ENCODE measurements at places on chromosomes 7 and 10.

DNA sequence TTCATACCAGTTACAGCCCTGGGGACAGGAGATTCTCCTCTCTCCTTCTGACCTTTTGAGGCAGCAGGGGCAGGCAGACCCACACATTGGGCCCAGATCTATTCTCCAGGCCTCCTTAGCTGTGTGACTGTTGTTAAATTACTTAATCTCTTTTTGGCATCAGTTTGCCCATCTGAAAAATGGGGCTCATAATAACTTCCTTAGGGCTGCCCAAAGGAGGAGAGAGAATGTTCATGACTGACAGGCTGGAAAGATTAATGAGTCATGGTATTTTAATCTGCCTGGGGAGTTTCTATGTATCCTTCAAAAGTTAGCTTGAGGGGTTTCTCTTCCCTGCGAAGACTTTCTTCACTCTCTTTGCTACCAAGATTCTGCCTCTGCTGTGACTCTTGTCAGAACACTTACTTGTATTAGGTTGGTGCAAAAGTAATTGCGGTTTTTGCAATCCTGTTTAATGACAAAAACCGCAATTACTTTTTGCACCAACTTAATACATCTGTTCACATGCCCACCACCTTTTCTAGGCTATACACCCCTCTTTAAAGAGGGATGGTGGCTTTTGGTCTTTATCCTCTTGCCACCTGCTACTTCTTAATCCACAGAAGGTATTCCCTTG is 83.4 kb downstream of the ARID5B start:
- no peak for DNase-seq

DNA sequence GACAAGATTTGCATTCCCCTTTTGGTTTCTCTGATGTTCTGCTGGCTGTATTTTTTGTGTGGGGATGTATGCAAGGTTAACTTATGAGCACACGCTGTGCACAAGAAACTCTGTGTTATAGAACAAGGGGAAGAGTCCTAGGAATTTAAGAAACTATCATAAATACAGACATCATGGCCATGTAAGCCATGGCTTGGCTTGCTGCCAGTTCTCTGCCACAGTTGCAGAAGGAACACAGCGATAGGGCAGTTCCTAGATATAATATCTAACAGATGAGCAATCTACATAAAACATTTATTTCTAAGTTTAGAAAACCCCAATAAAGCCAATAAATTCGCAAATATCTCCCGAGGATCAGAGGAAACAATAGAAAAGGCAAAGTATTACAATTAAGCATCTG is 153.3 kb downstream of the LRRTM3 start:
- DNase-seq: peak; percentile 1

- DNase-seq: peak; percentile 44
These were observed 117.6 kb downstream of the DIP2C start for GRCh38 chr10:571688-572451.

GRCh38 chr10:30282221-30282620 is 66.9 kb downstream of the MTPAP start:
- peak; percentile 50 for DNase-seq

- no peak for DNase-seq
These were observed 14.4 kb downstream of the PKD2L1 start for GRCh38 chr10:100315615-100316014.

DNA sequence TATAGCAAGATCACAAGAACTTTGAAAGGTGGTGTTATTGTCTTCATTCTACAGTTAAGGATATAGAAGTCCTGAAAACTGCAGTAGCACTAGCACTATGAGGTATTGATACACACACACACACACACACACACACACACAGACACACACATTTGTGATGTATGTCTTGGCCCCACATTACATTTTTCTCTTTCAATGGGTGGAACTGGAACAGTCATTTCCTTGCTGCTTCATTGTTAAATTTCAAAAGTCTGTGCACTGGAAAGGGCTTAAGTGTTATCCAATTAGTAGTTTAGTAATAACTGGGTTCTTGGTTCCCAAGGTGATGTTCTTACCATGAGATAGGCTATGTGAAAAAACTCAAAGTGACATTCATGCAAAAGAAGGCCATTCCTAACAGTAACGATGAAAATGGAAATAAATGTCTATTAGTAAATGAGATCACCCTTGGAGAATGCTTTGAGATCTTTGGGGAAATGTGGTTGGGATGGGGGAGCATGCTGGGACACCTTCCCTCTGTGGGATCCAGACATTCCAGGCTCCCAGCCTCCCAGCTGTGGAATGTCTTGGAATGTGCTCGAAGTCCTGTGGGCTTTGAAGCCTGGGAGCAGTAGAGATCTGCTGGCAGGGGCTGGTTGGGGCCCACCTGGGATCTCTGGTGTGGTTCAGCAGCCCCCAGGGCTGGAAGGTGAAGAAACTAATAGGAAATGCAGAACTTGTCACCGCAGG is 37.4 kb upstream of the CALD1 start:
- DNase-seq: peak; percentile 83

GRCh38 chr7:88399696-88400240 is 93.1 kb upstream of the STEAP4 start:
- peak; percentile 14 for DNase-seq

- DNase-seq: no peak
These were observed 122.2 kb upstream of the LRGUK start for GRCh38 chr7:134004829-134005505.

DNA sequence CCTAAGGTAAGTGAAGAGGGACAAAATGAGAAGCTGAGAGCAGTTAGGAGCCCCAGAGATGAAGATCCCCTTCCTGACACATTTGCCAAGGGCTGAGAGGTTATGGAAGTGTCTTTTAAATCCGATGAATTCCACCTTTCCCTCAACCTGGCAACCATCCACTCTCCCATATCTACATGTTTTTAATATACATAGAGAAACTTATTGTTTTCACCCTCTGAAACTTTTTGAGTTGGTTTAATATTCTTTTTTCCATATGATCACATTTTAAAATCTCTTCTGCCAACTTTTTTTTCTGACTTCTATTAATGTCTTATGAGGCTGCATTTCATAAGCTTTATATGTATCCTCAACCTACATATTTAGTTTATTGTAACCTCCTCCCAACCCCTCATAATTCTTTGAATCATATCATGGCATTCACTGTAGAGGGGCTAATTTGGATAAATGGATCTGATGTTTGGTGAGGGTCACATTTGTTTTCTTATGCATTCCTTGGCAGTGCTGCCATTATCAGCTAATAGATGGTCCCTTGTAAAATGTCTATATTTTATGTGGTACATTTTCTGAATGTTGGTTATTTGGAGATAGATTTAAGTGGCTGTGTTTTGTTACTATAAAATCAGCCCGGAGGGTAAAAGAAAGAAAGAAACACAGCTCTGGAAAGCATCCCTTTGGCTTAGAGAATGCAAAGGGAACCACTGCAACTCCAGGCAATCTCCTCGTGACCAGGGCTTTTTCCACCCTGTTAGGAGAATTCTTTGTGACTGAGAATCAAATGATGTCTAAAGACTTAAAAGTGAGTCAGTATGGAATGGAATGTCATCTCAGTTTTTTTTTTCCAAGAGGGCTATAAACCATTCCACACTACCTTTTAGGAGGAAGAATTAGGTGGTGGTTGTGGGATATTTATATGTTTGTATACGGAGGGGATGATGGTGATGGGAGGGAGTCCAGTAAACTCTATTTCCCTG is 334.4 kb downstream of the SUGCT start:
- DNase-seq: peak; percentile 52

GRCh38 chr7:47225387-47226131 is 356.4 kb downstream of the TNS3 start:
- peak; percentile 12 for DNase-seq

- no peak for DNase-seq
These were observed 8.3 kb upstream of the MMP21 start for GRCh38 chr10:125783957-125784356.

DNA sequence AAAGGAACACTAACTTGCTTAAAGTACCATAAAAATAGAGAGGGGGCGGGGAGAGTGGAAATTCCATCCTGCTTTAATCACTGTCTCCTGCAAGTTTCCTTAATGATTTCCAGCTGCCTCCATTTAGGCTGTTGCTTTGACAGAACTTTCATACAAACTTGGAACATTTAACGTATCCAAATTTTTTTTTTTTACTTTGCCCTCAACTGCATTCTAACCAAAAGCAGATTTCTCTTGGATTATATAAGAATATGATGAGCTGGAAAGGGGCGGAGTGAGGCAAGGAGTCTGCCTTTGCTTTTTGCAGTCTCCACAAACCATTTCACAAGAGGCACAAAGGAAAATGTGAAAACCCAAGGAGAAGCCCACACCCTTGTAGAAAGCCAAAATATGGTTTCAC is 46.6 kb upstream of the COL1A2 start:
- DNase-seq: peak; percentile 87

GRCh38 chr10:63374991-63375390 is 90.8 kb downstream of the JMJD1C start:
- peak; percentile 80 for DNase-seq

GRCh38 chr7:43390576-43390975 is 192.3 kb upstream of the STK17A start:
- no peak for DNase-seq

- no peak for DNase-seq
These were observed 132.6 kb downstream of the EVX1 start for GRCh38 chr7:27374958-27375841.

DNA sequence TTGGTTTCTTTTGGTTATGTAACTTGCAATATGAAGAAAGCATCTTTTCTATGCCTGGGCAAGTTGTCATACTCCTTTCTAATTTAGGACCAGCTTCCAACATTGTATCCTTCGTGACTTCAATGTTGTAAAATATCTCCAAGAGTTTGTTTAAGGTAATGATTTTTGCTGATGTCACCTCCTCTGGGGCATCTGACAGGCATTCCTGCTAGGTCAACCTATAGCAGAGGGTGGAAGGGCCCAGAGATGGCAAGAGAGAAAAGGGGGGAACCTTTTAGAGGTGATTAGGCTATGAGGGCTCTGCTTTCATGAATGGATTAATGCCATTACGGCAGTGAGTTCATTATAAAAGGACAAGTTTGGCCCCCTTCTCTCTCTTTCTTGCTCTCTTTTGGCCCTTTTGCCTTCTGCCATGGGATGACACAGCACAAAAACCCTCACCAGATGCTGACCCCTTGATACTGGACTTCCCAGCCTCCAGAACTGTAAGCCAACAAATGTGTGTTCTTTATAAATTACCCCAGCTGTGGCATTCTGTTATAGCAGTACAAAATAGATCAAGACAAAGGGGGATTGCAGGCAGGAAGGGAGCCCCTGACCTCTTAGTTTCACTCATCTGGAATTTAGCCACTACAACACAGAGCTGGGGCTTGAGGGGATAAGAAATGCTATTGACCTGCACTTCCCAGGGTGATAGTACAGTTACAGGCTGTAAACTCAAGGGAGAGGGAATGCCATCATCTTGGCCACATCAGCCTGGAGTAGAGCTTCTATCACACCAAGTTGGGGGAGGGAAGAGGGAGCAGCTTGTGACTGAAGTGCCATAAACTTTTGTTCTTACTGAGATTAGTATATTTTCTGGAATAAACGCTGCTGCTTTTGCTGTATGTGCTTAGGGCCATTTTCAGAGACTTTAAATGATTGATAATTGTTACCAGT is 195.9 kb downstream of the CFTR start:
- DNase-seq: no peak

All from fibroblast of pulmonary artery (primary cell).